RPMI8226 (cell line): ENCODE measurements at places on chromosomes 4 and X.

DNA sequence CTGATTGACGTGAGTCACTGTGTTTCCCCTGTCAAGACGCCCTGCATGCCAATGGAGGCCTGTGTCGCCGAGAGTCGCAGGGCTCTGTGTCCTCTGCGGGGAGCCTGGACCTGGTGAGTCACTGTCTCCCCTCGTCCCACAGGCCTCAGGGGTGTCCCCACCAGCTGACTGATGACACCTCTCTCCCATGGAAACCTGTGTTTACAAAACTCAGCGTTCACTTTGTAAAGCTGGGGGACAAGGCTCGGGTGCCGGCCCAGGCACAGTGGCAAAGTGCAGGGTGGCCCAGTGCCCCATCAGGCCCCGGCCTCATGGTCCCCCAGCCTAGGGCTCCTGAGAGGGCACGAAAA lies 21.2 kb upstream of the HGFAC start:
- no peak for DNase-seq

DNA sequence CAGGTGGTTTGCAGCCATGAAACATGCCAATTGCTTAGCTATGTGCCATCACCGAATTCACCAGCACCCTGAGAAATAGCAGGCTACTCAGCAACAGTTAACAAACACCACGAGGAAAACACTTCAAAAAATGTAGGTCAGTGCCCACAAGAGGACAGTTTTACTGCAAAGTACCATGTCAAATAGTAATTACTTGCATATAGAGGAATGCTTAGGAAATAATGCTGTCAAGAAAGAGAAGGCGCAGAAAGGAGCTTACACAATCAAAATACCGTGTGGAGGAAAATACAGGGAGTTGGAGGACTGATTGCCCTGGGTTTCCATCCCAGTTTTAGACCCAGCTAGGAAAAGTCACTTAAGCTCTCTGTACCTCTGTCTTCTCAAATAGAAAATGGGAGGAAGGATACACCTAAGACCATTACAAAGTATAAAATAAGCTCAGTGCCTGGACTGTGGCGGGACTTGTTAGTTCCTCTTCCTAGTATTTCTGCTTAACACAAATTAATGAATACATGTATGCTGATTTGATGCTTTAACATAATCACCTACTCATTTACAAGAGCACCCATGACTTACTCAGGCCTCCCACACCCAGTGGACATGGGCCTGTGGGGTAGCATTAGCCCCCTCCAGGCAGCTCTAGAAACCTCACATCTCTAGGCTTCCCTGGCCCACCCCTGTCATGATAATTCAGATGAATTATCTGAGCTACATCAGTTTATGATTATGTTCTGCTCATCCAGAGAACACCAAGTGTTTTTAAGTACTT lies 44.5 kb upstream of the IL21 start:
- no peak for DNase-seq

GRCh38 chr4:82425478-82425877 lies 4.8 kb downstream of the HNRNPDL start:
- no peak for DNase-seq

- DNase-seq = no peak
Observed at GRCh38 chr4:11149612-11150259, 279.0 kb downstream of the HS3ST1 start.

DNA sequence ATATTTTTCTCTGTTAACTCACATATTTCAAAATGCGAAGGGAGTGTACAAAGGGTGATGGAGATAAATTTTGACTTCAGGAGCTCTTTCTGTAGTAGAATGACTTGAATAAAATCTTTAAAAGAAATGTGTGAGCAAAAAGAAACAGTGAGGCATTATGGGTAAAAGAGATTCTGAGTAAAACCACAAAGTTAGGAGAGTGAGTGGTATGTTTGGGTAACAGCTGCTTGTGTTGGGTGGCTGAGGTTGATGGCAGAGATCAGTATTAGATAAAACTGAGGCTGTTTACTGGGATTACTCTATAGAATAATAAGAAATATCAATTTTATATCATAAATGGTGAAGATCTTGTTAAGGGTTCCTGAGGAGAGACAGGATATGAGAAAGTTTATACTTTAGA lies 434.2 kb upstream of the AMOT start:
- no peak for DNase-seq

GRCh38 chr4:189941005-189941450 lies 356 bp downstream of the FRG1 start:
- DNase-seq = no peak

- no peak for DNase-seq
Observed at GRCh38 chr4:129140521-129140920, 44.6 kb downstream of the C4orf33 start.

DNA sequence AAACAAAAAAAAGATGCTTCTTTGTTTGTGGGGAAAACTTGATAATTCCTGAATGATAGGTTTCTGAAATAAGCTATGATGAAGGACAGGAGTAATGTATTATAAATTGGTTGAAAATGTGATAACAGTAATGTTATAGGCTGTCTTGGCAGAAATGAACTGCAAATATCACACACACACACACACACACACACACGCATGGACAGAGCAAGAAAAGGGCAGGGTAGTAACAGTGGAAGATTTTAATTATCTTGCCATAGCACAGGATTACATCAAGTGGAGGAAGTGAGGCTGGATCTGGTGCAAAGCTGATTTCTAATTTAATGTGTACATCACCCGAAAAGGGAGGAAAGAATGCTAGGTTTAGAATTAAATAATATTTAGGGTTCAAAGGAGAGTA lies 97.5 kb upstream of the CXXC4 start:
- no peak for DNase-seq

DNA sequence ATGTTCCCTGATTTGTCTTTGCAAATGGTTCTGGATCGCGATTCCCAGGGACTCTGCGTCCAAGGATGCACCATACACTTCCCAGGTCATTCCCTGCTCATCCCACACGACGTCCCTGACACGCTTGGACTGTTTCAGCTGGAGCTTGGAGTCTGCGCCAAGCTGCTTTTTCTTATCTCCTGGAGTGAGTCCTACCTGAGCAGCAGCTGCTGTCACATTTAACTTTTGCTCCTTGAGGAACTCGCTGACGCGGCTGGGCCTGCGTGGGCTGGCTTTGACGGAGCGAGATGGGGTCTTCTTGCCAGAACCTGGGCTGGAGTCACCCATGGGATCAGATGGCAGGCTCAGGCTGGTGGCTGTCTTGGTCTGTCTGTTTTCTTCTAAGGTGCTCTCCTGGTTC lies 59.6 kb downstream of the GPRIN3 start:
- no peak for DNase-seq

DNA sequence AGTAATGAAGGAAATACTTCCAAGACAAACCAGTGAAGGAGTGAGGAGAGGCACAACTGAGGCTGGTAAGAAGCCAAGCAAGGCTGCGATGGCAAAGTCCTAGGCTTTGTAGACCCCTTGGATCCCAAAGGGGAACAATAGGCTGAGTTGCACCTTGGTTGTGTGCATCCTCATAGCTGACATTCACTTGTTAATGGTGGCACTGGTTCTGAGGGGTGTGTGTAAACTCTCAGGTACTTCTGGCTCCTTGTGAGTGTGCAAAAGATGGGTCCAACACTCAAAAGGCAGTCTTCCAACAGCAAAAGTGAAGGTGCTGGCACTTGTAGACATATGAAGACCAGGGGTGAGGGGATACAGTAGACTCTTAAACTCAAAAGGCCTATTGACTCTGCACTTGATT lies 60.5 kb downstream of the CCNG2 start:
- no peak for DNase-seq

DNA sequence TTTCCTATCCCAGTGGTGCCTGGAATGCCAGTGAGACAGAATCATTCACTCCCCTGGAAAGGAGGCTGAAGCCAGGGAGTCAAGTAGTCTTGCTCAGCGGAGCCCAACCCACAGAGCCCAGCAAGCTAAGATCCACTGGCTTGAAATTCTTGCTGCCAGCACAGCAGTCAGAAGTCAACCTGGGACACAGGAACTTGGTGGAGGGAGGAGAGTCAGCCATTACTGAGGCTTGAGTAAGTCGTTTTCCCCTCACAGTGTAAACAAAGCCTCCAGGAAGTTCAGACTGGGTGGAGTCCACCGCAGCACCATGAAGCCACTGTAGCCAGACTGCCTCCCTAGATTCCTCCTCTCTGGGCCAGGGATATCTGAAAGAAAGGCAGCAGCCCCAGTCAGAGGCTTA lies 283.2 kb upstream of the CPEB2 start:
- no peak for DNase-seq
